ENCODE measurements at places on chromosomes 6 and 20.

DNA sequence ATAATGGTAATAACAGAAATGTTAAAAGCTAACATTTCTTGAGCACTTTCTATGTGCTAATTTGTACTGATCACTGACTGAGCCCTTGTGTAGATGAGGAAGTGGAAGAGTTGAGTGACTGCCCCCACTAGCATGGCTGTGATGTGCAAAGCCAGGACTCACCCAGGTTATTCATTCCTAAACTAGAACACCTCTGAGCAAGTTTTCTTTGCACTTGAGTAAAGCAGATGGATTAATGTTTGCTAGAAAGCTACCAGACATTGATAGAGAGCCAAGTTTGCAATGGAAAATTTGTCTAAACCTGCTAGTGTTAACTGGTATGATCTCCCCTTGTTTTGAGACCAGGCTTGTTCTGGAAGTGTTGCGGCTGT lies 467.4 kb upstream of the PLCB4 start:
- no peak for DNase-seq

- DNase-seq, result no peak
Measured at GRCh38 chr20:19995220-19995863, 21.8 kb upstream of the NAA20 start.

GRCh38 chr20:33059741-33060390 lies 6.2 kb downstream of the BPIFB3 start:
- DNase-seq, result no peak

DNA sequence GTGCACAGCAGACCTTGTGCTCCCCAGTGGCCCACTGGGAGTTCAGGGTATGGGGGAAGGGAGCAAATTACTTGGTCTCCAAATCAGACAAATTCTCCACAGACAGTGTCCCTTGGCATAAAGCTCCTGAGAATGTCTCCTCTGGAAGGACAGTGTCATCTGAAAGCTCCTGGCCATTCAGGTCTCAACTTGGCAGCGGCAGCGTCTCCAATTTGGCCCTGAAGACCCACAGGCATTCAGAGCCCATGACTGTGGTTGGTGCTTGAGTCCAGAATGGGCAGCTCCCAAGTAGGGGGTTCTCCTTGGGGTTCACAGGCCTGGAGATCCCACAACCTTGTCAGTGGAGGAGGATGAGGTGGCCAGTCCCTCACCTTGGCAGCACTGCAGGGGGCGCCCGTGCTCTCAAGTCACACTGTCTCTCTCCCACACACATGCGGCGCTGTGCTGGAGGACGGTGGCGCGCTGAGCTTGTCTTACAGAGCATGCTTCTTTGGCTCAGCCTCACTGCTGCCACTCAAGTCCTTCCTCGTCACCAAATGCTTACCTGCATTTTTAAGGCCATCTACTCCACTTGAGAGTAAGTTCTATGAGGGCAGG lies 20.7 kb downstream of the DYNLRB1 start:
- DNase-seq, result no peak

- no peak for DNase-seq
Measured at GRCh38 chr6:129647044-129647443, 62.9 kb downstream of the ARHGAP18 start.

- DNase-seq, result no peak
Measured at GRCh38 chr20:19460386-19460785, 247.9 kb downstream of the SLC24A3 start.

DNA sequence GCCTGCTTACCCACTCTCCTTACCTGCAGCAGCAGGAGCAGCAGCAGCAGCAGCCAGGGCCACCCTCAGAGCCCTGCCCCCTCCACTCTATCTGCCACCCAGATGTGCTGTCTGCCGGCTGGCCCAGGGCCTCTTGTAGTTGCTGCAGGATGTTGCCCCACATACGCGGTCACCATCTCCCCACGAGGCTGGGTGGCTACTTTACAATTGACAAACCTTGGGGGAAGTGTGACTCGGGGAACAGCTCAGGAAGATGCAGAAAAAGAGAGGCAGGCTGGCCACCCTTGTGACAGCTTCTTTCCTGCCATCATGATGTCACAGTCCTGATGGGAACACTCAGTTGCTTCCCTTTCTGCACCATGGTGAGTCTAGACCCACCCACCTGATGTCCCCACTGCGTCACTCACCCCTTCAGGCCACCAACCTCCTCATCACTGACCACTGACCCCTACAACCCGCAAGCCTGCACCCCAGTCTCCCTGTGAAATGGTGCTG lies 14.5 kb downstream of the TREM1 start:
- DNase-seq, result no peak

DNA sequence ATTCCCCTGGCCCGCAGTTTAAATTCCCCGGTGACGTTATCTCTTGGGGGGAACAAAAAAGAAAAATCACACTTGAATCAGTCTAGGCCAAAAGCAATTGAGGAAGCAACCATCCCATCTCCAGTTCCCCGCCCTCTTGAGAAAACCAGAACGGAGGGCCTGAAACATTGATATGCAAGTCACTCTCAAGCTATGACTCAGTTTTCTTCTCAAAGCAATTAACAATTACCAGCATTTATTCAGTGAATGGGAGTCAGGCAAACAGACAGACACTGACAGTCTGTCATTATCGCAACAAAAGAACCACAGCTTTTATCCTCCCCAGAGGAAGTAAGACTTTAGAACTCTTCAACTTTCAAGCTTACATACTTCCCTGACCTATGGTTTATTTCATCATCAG lies 100.9 kb downstream of the OPRM1 start:
- no peak for DNase-seq

- DNase-seq, result no peak
Measured at GRCh38 chr20:52785679-52786078, 186.5 kb upstream of the TSHZ2 start.

GRCh38 chr20:6613280-6613861 lies 154.1 kb upstream of the BMP2 start:
- DNase-seq, result no peak

All from stimulated activated CD8-positive, alpha-beta memory T cell treated with anti-CD3 and anti-CD28 coated beads, Interleukin-7, amount 100 ng/mL, for 1 hour (primary cell).